ENCODE measurements at places on chromosomes 4 and X. TPM values are rescaled to one million over a fixed set of nuclear protein-coding genes. Genes with fewer than 3 reads are reported as not detected.

- no peaks in the 10 kb centered on the region for H3K27me3 ChIP-seq
- DNase-seq: no peak
- no peaks in the 10 kb centered on the region for H3K4me1 ChIP-seq
- H3K36me3 ChIP-seq: no peaks in the 10 kb centered on the region
- H3K27ac ChIP-seq: no peak overlapping the region
Measured at GRCh38 chrX:13520351-13520750, 49.0 kb upstream of the EGFL6 start.

HTN1 gene
- total RNA-seq: not detected

GRCh38 chr4:68272860-68273259 is 27.4 kb upstream of the TMPRSS11B start:
- no peak overlapping the region for H3K4me3 ChIP-seq
- H3K36me3 ChIP-seq: no peaks in the 10 kb centered on the region
- no peak for DNase-seq
- no peaks in the 10 kb centered on the region for H3K4me1 ChIP-seq
- H3K27ac ChIP-seq: no peak overlapping the region

BMP2K gene
- 35.1 TPM for total RNA-seq

DNA sequence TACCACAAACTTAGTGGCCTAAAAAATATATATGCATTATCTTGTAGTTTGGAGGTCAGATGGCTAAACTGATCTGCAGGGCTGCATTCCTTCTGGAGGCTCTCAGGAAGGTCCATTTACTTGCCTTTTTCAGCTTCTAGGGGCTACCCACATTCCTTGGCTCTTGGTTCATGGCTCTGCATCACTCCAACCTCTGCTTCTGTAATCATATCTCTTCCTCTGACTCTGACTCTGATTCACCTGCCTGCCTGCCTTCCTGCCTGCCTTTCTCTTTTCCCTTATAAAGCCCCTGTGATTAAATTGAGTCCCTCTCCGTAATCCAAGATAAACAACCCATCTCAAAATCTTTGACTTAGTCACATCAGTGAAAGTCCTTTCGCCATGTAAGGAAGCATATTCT is 25.0 kb upstream of the FRMPD4 start:
- no peak overlapping the region for H3K27ac ChIP-seq
- no peaks in the 10 kb centered on the region for H3K36me3 ChIP-seq
- H3K27me3 ChIP-seq: no peaks in the 10 kb centered on the region
- DNase-seq: no peak
- no peaks in the 10 kb centered on the region for H3K4me1 ChIP-seq

NPNT gene
- 5.2 TPM for total RNA-seq

GRCh38 chr4:25813448-25814106 is 49.2 kb downstream of the SEL1L3 start:
- H3K27me3 ChIP-seq: no peaks in the 10 kb centered on the region
- H3K4me1 ChIP-seq: no peaks in the 10 kb centered on the region
- H3K27ac ChIP-seq: no peak overlapping the region
- no peaks in the 10 kb centered on the region for H3K36me3 ChIP-seq
- H3K4me3 ChIP-seq: no peak overlapping the region

GRCh38 chr4:111283066-111283677 is 660.3 kb upstream of the PITX2 start:
- no peak overlapping the region for H3K4me3 ChIP-seq
- no peaks in the 10 kb centered on the region for H3K27me3 ChIP-seq

DNA sequence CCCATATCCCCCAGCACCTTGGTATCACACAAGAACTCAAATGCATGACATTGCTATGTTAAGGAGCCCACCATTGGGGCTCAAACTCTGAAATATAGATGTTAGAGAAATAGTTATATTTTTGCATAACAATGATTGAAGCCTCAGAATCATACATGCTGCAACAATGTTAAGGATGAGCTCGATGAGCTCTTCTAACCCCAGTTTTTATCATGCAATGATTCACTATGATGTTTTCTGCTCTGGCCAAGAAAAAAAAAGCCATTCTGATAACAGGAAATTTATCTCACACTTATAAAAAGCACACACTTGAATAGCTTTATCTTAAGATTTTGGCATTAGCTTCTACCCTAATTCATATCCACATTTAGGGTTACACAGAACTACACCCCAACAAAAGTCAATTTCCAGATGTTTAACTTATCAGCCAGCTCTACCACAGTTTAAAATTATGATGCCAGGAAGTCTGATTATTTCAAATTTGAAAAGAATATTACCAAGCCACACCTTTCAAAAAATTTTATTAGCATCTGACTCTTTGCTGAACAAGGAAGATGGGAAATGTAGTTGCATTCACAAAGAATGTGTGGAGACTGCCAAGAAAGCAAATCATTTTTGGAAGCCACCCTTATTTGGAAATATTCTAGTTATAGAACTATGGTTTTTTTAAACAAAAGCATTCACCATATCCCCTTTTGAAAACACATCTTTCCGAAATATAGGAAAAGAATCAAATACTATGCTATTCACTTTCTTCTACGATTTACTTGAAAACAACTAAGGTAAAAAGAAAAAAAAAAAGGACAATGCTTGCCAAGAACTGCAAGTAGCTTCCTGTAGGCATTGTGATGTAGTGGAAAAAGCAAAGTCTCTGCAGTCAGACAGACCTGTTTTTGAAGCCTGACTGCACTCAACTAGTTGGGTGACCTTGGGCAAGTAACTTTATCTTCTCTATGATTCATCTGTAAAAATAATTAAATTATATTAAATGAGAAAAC is 100.8 kb upstream of the PLS3 start:
- no peak overlapping the region for H3K4me3 ChIP-seq
- H3K27ac ChIP-seq: no peak overlapping the region
- H3K27me3 ChIP-seq: no peaks in the 10 kb centered on the region
- H3K4me1 ChIP-seq: peaks cover 4% of the 10 kb centered on the region
- DNase-seq: no peak

DNA sequence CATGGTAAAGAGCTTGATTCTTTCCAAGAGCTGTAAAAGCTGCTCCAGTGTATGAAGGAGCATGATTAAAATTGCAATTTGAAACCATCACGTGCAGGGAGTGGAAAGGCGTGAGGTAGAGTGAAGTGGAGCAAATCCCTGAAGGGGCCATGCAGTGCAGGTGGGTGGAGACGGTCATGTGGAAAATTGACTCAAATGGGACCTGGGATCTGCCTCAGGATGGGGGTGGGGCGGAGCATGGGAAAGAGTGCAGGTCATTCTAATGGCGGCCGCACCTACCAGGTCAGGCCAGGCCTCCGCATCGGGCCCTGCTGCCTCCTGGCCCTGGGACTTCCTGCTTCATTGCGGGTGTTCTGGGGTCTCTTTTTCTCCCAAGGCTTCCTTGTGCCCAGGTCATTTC is 25.3 kb upstream of the TRIM60 start:
- no peaks in the 10 kb centered on the region for H3K36me3 ChIP-seq
- DNase-seq: no peak
- no peaks in the 10 kb centered on the region for H3K4me1 ChIP-seq
- H3K27ac ChIP-seq: no peak overlapping the region

DNA sequence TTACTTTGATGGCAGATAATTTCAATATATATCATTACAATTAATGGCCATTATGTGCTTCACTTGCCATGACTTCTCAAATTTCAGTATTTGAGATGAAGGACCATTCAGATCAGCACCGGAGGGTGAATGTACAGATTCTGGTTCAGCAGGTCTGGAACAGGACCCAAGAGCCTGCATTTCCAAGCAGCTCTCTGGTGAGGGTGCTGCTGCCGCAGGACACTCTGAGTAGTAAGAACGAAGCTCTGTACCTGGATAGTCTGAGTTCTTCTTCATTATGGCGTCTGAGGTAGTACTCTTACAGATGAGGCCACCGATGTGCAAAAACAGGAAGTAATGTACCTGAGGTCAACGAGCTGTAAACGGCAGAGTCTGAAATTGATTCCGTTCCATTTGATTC is 228.2 kb downstream of the FBXW7 start:
- no peak overlapping the region for H3K27ac ChIP-seq
- H3K27me3 ChIP-seq: no peaks in the 10 kb centered on the region
- H3K4me1 ChIP-seq: no peaks in the 10 kb centered on the region
- H3K36me3 ChIP-seq: no peaks in the 10 kb centered on the region
- H3K4me3 ChIP-seq: no peak overlapping the region
- DNase-seq: no peak

USP9X gene
- 67.9 TPM for total RNA-seq

NHS gene
- 7.0 TPM for total RNA-seq

IL15 gene
- 3.8 TPM for total RNA-seq

GRCh38 chr4:120731561-120731960 is 191.0 kb downstream of the PRDM5 start:
- no peak for DNase-seq
- H3K4me1 ChIP-seq: no peaks in the 10 kb centered on the region
- no peaks in the 10 kb centered on the region for H3K27me3 ChIP-seq
- no peaks in the 10 kb centered on the region for H3K36me3 ChIP-seq
- no peak overlapping the region for H3K4me3 ChIP-seq

GRCh38 chrX:14826319-14826718 is 46.5 kb downstream of the FANCB start:
- no peak for DNase-seq
- no peak overlapping the region for H3K4me3 ChIP-seq
- H3K4me1 ChIP-seq: no peaks in the 10 kb centered on the region
- no peak overlapping the region for H3K27ac ChIP-seq
- no peaks in the 10 kb centered on the region for H3K36me3 ChIP-seq
